ENCODE measurements at places on chromosomes 1 and 21. TPM values are rescaled to one million over a fixed set of nuclear protein-coding genes. Genes with fewer than 3 reads are reported as not detected.

GRCh38 chr1:11940260-11940921 lies 5.9 kb downstream of the PLOD1 start:
- DNase-seq = peak; percentile 43

DNA sequence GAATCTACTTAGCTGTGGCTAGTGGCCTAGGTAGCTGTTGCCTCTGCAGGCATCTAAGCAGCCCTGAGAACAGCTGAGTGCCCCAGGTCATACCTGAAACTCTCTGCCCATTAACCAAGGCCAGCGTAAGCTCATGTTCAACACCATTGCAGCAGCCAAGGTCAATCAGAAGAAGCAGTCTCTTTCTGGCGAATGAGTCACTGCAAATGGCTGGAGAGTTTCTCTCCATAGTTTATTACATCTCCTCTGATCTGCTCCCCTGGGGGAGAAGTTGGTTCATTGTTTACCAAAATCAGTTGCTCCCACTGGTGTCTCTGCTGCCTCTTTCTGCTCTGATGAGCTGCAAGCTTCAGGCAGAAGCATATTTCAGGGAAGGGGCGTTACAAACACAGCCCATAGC lies 6.9 kb upstream of the BCL9 start:
- no peak for DNase-seq

DNA sequence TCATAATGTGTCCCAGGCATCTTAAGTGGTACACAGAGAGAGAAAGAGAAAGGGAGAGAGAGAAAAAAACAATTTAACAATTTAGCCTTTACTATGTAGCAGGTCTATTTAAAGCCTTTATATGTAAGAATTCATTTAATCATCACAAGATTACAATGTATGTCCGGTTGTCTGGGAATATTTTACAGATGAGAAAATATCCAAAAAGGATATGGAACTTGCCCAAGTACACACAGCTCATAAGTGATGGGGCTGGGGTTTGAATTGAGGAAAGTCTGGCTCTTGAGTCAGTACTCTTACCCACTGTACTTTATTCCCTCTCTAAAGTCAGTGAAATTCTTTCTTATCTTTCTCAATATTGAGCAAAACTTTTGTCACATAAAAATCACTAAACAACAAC lies 104.6 kb downstream of the LYPLAL1 start:
- DNase-seq = no peak

DNA sequence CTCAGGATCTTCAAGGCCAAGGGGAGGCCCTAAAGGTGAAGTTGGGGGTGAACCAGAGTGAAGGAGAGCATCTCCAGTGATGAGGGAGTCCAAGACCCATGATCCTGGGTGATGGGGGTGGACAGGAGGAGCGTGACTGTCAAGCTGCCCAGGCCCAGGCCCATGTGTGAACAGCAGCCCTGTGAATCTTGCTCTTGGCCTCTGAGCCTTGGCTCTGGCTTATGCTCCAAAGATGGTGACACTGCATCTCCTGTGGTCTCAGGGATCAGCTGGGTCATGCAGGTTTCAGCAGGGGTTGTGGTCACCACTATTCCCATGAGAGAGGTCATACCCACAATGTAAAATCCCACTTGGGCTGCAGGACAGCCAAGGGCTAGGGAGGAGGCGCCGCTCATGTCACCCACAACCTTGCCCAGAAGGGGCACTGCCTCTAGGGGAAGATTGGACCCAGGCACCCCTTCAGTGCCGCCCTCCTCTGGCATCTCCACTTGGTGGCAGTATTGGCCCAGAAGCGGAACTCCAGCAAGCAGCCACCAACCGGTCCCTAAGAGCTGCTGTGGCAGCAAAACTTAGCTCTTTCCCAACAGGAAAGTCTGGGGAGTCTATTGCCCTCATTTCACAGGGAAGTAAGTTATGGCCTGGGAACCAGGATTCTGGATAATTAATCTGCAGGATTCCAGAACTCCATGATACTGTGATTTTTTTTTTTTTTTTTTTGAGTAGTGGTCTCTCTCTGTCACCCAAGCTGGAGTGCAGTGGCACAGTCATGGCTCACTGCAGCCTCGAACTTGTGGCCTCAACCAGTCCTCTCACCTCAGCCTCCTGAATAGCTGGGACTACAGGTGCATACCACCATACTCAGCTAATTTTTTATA lies 7.5 kb upstream of the WNT3A start:
- peak; percentile 68 for DNase-seq

DNA sequence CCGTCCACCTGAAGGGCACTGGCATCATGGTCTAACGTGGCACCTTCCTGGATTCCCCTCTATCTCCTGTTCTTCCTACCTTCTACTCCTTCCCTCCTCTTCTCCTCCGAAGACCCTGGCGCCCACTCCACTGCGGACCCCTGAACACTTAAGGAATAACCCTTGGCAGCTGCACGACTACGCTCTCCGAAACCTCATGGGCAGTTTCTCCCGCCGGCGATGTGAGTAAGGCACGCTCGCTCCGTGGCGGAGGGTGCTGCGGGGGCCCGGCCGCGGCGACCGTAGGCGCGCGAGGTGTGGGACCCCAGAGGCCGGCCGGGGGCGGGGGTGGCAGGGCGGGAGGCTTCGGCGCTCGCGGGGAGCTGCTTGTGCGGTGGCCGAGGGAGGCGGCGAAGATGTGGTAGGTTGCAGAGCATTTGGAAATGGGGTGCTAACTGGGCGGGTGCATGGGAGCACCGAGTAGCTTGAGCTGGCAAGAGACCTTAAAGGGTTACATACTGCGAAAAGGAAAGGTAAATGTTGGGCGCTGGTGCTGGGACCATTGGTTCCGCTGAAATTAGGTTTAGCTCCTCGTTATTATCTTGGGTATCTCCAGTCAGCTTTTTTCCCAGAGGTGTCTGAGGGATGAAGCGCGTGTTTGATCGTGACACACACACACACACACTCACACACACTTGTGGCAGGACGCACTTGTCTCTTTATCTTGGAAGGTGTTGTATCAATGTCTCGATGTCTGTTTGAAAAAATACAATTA lies 876 bp downstream of the LRRC7 start:
- peak; percentile 7 for DNase-seq

DNA sequence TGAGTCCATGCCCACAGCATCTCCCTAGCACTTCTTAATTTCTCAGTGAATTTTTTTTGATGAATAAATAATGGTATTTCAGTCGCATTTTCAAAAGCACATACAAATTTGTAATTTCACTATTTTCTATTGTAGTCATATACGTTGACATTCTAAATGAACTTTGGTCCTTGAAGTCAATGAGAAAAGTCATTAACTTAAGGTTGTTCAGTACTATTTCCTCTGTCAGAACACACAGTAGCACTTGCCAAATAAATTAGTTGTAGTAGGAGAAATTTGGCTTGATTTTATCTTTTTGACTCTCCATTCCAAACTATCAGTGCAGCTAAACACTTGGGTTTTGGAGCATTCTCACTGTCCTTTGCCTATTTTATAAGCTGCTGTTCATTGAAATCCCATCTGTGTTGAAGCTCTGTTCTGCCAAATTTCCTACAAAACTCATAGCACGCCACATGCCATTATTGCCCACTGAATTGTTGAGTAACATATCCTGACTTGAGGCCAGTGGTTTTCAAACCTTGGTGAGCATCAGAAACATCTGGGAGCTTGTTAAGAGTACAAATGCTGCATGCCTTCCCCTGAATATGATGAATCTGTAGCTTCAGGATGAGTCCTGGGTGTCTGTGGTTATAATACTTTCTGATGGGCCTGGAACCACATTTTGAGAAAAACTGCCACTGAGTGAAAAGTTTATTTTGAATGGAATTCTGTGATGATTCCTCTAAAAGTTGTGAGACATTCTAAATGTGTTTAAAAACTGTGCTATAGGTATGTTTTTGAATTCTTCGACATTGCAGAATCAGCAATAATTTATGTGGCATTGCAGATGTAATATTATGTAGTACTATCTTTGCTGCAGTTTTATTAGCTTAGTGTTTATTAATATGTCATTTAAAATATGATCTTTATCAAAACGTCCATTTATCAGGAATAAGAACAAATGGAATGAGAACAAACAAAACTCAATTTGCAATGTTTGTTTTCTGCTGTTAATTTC lies 78.9 kb downstream of the DNM3 start:
- DNase-seq = no peak

- DNase-seq = no peak
These were observed 99.4 kb upstream of the SPATA6 start for GRCh38 chr1:48571303-48571987.

DNA sequence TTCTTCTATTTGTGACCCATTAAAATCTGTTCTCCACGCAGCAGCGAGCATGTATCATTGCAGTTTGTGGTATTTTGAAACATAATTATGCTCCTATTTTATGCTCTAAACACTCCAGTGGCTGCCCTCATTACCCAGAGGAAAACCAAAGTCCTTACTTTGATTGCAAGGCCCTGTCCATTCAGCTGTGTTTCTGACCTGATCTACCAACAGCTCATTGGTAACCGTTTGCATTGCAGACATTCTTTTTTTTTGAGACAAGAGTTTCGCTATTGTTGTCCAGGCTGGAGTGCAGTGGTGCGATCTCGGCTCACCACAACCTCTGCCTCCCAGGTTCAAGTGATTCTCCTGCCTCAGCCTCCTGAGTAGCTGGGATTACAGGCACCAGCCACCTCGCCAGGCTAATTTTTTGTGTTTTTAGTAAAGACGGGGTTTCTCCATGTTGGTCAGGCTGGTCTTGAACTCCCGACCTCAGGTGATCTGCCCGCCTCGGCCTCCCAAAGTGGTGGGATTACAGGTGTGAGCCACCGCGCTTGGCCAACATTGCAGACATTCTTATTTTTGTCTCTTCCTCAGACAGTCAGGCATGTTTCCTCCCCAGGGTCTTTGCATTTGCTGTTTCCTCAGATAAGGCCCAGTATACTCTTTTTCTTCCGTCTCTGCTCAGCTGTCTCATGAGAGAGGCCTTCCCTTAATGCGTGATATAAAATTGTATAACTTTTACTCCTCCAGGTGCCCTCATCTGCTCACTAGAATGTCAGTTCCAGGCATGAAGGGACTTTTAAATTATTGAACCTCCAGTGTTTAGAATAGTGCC lies 32.5 kb downstream of the THRAP3 start:
- no peak for DNase-seq

GRCh38 chr1:206526064-206526911 lies 19.0 kb downstream of the RASSF5 start:
- DNase-seq = no peak

GRCh38 chr1:36912365-36912865 lies 121.9 kb downstream of the GRIK3 start:
- no peak for DNase-seq

Gene TMIGD3
- not detected for total RNA-seq

- no peak for DNase-seq
These were observed 130.5 kb downstream of the DISC1 start for GRCh38 chr1:231757101-231757404.

Measured in mammary epithelial cell (primary cell).